ENCODE measurements at places on chromosomes 4 and X. TPM values are rescaled to one million over a fixed set of nuclear protein-coding genes. Genes with fewer than 3 reads are reported as not detected.

GRCh38 chr4:145153181-145153903 is 27.0 kb downstream of the OTUD4 start:
- DNase-seq = no peak

- DNase-seq = no peak
Observed at GRCh38 chr4:89727238-89727637, 109.7 kb downstream of the SNCA start.

DNA sequence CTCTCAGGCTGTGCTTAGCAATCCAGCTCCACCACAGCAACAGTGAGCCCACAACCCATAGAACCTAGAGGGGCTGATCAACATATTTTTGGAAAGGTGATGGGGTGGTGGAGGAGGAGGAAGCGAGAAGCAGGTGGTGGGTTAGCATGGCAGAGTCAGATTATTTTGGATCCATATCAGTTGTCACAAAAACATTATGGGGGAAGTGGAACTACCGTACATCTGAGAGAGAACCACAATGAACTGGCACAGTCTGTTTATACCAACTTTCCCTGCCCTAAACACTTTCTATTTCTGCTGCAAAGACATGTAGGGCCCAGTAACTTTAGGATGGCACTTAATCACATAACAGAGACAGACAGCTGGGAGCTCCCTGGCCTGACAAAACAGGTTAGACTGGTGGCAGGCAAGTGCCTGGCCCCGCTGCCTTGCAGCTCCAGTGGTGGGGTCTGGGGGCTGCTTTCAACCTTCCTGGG is 4.3 kb downstream of the SLC9A7 start:
- peak; percentile 76 for DNase-seq

Gene ZCCHC4
- 15.5 TPM for total RNA-seq

DNA sequence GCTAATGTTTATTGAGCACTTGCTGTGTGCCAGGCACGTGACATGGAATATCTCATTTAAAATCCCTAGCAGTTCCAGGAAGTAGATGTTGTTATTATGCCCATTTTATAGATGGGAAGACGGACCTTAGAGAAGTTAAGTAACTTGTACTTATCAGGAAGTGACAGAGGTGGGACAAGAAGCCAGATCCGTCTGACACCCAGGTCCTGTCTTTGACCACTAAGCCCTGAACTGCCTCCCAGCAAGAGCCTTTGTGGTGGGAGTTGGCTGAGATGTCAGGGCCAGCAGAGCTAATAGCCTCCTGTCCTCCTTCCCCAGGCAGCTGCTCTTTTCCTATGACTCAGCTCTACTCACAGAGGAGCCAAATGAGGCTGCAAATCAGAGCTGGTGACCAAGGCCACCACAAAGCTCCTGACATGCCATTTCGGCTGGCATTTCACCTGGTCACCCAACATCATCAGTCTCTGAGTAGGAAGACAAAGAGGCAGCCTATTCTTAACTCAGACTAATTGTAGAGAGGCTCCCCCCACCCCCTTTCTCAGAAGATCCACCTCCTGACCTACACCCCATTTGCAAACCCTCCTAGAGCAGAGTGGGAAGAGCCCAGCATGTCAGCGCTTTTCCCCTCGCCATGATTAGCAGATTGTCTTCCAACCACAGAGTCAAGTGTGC is 175.1 kb upstream of the KIT start:
- no peak for DNase-seq

GRCh38 chr4:88017516-88018297 is 10.3 kb downstream of the PKD2 start:
- no peak for DNase-seq

Gene MMRN1
- total RNA-seq = not detected

GRCh38 chr4:40688446-40689095 is 58.9 kb upstream of the RBM47 start:
- no peak for DNase-seq

Gene AREG
- total RNA-seq = not detected

GRCh38 chr4:16090096-16090705 is 6.4 kb upstream of the PROM1 start:
- DNase-seq = no peak

Gene SCD5
- 0.72 TPM for total RNA-seq

- DNase-seq = no peak
Observed at GRCh38 chr4:33386764-33387163, 2666.6 kb downstream of the PCDH7 start.

DNA sequence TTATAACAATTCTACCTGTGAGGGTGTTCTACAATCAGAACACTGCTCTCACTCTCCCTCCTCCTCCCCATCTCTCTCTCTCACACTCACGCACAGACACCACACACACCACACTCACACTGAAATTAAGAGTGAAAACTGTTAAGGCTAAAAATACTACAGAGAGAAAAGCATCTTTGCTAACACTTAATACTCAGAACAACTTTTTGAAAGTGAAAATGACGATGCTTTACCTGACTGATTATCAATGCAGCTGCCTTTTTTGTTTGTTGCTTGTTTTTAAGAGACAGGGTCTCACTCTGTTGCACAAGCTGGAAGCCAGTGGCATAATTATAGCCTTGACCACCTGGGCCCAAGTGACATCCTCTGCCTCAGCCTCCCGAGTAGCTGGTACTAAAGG is 222.4 kb downstream of the APBB2 start:
- peak; percentile 96 for DNase-seq

DNA sequence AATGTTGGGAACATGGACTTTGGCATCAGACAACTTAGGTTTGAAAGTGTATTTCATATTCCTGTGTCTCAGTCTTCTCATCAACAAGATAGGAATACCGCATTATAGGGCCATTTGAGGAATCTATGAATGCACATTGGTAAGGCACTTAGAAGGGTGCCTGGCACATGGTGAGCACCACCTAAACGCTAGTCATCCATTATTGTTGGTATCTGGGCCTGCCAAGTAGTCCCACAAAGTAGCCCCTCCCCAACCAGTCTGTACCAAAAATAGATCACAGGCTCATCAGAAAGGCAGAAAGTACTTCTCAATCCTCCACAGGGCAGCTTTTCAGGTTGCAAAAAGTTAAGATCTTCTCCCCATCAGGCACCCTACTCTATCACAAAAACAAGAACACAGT is 162.3 kb upstream of the KLF3 start:
- DNase-seq = no peak

Gene PAK3
- total RNA-seq = not detected

Gene RNF175
- total RNA-seq = 0.25 TPM

DNA sequence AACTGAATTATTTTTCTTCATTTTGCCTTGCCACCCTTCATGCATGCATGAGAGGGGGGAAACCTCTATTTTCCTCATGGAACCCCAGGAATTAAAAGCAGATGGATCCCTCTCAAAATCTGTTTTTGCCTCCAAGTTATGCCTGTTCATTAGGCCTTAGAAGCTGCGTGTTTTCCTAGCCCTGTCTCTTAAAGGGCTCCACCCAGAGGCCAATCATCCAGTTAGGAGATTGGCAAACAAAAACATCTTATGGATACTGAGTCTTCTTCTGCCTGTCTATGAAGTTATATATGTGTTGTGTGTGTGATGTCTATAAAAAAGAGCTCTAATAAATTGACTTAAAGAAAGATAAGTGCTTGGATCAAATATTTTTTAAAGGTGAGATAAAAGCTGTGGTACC is 142.9 kb downstream of the ANAPC10 start:
- DNase-seq = no peak

- DNase-seq = no peak
Observed at GRCh38 chrX:71809886-71810285, 46.7 kb downstream of the CXorf49B start.

GRCh38 chr4:183175631-183176232 is 76.7 kb downstream of the WWC2 start:
- DNase-seq = no peak

Gene SORBS2
- total RNA-seq = 43.5 TPM

DNA sequence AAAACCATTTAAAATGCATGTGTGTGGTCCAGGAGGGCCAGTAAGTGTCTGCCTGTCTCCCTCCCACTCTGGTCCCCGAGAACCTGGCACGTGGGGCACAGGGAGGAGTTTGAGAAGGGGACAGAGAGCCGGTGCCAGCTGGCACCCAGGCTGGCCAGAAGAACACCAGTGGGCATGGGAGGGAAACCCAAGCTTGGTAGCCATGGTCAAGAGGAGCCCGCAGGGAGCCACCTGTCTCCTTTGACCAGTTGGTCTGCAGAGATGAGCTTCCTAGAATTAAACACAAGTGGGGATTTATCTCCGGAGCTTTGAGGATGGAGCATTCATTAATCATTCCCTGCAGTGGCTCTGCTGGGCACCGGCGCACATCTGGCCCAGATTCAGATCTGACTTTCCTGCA is 41.6 kb downstream of the HMX1 start:
- DNase-seq = no peak

DNA sequence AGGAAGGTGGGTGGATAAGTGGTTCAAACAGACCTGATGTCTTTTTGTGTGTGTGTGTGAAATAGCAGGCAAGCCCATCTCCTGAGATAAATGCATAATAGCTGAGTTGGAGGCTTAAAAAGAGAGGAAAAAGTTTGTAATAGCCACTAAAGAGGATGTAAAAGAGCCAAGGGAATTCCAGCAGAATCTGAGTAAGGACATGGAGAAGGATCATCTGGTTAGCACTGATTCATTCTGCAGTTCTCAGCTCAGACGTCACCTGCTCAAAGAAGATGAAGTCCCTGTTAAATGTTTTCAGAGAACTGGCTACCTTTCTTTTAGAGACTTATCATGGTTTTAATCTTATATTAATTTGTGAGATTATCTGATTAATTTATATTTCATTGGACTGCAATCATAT is 21.0 kb upstream of the IL13RA2 start:
- DNase-seq = no peak

Gene L1CAM
- total RNA-seq = not detected

DNA sequence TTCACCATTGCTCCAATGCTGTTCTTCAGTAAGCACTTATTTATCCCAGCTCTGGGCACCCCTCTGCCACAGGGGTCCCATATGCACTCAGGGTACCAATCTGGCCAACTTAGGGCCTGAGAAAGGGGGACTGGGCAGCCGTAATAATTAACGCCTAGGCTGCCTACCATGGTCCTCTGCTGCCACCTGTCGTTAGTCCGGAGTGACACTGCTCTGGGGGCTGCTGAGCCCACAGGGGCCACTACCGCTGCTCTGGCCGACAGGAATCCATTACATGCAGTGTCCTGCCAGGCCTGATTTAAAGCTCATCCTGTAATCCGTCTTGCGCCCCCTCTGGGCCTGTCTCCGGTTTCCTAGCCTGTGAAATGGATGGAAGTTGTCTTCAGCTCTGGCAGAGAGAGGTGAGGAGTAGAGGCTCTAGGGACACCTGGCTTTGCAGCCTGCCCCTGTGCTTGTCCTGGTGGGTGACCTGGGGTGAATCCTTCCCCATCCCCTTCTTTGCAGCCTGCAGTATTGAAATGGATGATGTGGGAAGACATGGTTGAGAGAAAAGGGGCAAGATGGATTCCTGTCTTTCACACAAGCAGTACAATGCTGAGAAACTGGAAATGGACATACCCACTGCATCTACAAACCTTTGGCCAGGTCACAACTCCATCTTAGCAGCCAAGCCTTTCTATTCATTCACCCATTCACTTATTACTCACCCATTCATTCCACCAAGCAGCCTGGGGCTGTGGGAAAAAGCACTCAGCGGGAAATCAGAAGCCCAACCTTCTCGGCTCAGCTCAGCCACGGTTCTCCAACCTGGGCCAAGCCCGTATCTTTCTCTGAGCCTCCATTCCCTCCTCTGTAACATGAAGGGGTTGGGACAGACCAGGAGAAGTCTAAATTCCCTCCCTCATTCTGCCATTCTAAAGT is 116.3 kb upstream of the NALF2 start:
- no peak for DNase-seq

GRCh38 chr4:85669204-85669603 is 194.3 kb downstream of the ARHGAP24 start:
- no peak for DNase-seq

- no peak for DNase-seq
Observed at GRCh38 chr4:180682776-180683175, 1560.4 kb upstream of the TENM3 start.

DNA sequence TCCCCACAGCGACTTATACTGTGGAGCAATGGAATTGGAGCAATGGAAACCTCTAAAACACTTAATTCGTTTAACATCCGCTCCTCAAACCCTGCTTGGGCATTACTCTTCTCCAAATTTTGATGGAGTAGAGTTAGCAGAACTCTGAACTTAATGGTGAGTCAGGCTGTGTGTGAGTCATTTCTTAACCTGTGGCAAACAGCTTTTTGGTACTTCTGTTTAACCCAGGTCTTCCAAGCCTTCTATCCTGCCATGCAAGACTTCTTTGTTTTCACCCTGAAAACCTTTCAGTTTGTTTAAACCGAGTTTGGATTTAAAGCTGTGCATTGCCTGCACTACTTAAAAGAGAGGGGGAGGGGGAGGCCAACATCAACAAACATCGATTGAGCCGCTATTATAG is 3.6 kb upstream of the AMOT start:
- DNase-seq = no peak

GRCh38 chrX:46381630-46382029 is 163.6 kb downstream of the ZNF674 start:
- DNase-seq = peak; percentile 47

Gene HS6ST2
- not detected for total RNA-seq

DNA sequence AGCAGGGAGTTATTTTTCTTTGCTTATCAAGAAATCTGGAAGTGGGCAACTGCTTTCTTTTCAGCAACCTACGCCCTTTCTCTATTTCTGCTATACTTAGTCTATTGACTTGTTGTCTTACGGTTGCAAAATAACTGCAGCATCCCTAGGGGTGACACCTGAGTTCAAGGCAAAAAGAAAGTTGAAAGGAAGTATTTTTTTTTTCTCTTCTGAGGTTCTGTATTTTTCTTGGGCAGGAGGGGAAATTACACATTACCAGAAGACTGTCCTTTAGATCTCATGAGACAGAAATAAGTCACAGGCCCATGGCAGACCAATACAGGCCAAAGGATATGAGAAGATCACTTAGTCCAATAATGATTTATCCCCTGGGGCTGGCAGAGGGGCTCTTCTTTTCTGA is 204.7 kb upstream of the CASK start:
- peak; percentile 1 for DNase-seq

GRCh38 chr4:139985401-139985800 is 168.6 kb downstream of the MAML3 start:
- no peak for DNase-seq

DNA sequence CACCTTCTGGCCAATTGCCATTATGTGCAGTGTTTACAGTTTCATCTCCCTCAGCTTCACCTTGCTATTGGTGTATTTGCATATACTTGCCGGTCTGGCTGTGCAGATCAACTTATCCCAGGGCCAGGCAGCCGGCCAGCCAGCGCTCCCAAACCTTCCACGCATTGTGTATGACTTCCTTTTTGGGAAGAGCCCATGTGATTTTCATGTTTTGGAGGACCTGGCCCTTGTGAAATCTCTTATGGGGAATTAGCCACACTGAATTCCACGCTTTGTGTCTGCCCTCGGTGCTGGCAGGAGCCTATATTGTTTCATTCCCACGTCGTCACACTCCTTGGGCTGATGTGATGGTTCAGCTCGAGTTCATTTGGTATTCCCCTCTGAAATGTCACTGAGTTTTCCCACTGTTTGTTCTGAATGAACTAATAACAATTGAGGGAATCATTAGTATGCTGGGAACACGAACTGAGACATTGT is 6.0 kb upstream of the PDLIM3 start:
- DNase-seq = no peak

Data from OCI-LY7 (cell line).